ENCODE measurements at places on chromosomes 6 and 20.

DNA sequence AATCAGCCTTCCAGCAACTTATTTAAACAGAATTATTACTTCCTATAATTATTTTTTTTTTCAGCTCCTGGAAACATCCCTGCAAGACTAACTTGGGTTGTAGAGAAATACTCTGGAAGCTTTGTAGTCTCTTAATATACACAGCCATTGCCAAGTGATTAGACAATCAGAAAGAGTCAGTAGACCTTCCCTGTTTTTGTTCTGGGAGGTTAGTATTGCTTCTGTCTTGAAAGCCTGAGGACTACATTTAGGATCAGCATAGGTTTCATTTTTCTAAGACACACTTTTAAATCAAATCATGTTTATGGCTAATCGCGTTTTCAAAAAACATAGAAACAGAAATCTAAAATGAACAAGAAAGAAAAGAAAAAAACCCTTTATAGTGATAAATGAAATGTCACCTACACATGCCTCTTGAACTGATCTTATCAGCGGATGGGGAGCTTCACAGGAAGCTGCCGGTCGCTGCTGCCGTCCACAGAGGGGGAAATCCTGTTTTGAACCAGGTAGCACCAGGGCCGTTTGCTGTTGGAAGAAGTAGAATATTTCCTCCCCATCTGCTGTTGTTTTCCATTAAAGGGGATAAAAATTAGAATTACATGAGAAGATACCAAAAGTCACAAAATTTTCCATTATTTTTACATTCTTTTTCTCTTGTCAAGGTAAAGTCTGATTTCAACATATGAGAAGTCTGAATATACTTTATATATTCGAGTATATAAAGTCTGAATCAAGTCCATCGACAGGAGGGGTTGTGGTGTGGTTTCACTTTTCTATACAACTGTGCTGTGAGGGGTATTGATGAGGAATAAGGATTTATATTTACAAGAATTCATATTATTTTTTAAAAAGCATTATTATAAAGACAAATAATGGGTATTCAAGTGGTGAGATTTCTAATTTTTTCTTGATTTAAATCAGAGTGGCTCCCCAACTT is 94.6 kb downstream of the ARMC2 start:
- peak; percentile 83 for DNase-seq

GRCh38 chr6:12028213-12028612 is 16.1 kb downstream of the HIVEP1 start:
- DNase-seq, result no peak

- no peak for DNase-seq
Measured at GRCh38 chr6:168381726-168382458, 59.1 kb upstream of the SMOC2 start.

- no peak for DNase-seq
Measured at GRCh38 chr6:81606965-81607381, 145.5 kb downstream of the TENT5A start.

- DNase-seq, result no peak
Measured at GRCh38 chr6:41757271-41757670, 10.1 kb upstream of the PGC start.

DNA sequence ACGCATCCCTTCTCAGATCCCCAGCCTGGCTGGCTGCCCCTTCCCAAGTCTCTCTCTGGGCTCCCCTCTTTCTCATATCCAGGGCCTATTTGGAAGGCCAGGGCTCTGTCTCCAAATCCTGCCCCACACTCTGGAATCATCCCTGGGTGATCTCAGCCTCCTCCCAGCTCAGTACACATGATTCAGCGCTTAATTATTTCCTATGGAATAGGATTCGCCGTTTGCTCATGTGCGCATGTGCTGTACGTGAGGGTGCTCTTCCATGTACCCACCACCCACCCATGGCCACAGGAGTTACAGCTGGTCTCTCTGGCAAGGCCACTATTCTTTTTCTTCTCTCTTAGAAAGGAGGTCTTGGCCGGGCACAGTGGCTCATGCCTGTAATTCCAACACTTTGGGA is 81.7 kb upstream of the FOXP4 start:
- no peak for DNase-seq

- no peak for DNase-seq
Measured at GRCh38 chr20:54643761-54644160, 168.4 kb downstream of the DOK5 start.

GRCh38 chr20:51639206-51639832 is 96.8 kb upstream of the NFATC2 start:
- peak; percentile 60 for DNase-seq

- no peak for DNase-seq
Measured at GRCh38 chr6:29760328-29760727, 37.1 kb downstream of the HLA-F start.

DNA sequence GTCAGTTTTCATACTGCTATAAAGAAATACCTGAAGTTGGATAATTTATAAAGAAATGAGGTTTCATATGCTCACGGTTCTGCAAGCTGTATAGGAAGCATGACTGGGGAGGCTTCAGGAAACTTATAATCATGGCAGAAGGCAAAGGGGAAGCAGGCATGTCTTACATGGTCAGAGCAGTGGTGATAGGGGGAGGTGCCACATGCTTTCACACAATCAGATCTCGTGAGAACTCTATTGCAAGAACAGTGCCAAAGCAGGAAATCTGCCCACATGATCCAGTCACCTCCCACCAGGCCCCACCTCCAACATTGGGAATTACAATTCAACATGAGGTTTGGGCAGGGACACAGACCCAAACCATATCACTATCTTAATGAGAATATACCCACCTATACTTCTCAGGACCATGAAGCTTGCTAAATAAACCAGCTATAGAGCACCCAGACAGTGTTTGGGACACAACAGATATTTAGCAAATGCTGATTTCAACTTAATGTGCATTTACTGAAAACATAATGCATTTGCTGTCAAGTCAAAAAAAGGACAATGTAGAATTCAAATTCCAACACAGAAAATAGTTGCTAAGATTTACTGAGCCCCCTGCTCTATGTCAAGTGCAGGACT is 63.8 kb downstream of the TNFRSF21 start:
- DNase-seq, result no peak

- no peak for DNase-seq
Measured at GRCh38 chr6:111204305-111204704, 117.0 kb downstream of the SLC16A10 start.

DNA sequence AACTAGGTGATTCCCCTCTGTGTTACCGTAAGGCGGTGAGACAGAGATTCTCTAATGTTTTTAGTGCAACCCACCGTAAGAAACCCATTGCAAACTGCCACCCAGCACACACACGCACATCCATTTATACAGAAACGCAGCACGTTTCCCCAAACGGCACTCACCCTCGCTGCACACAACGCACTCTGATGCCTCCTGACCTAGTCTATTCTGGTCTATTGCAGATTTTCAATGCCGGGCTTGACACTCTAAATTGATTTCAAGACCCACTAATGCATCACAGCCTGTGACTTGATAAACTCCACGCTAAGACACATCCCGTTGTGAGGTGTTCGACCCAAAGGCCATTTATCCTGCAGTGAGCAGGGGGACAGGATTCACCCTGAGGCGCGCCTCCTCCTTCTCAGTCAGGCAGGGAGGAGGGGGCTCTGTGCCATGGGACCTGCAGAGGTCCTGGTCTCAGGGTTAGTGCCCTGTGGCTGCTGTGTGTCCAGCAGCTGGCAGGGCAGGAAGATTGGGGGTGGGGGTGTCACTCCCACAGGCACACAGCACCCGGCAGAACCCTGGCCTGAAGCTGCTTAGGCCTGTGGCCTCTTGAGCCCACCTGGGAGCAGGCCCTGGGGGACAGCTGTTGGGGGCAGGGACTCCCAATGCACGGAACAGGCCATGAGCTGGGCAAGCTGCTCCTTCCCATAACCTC is 335.6 kb downstream of the PREX1 start:
- no peak for DNase-seq

DNA sequence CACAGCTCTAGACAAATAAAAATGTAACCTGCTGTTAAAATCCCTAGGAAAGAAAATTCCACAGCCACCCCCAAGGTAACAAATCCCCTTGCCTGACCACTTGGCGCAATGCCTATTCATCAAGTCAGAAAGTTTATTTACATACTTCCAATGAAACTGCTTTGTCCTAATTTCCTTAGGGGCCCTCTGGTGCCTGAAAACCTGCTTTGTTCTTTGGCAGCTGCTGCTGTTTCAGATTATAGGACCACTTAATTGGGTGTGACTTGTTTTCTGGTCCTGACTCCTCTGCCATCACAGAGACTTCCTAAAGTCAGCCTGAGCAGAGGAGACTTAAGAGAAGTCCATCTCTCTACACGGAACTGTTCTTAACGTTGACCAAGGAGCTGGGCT is 323.6 kb downstream of the UBE3D start:
- no peak for DNase-seq
